ENCODE measurements at places on chromosomes 12 and 14.

- DNase-seq = no peak
These were observed 2.7 kb upstream of the CLEC6A start for GRCh38 chr12:8453021-8453513.

- peak; percentile 45 for DNase-seq
These were observed 877 bp downstream of the BAG5 start for GRCh38 chr14:103561381-103562178.

GRCh38 chr12:113214895-113215400 lies 6.3 kb upstream of the TPCN1 start:
- DNase-seq = peak; percentile 98

DNA sequence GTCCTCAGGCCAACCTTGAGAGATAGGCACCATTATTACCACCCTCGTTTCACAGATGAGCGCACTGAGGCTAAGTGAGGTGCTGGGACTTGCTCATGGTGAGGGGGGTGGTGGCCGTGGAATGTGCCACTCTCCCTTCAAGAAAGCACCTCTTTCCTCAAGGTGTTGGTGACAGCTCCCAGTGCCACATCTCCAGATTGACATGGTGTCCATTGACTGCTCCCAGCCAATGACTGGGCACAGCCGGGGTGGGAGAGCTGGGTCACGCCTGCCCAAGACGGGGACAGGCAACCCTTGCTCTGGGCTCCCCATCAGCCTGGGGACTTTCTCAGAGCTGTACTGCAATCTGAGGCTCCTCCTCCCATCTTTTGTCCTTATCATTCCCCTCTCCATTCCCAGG lies 21.0 kb upstream of the MYL2 start:
- no peak for DNase-seq

DNA sequence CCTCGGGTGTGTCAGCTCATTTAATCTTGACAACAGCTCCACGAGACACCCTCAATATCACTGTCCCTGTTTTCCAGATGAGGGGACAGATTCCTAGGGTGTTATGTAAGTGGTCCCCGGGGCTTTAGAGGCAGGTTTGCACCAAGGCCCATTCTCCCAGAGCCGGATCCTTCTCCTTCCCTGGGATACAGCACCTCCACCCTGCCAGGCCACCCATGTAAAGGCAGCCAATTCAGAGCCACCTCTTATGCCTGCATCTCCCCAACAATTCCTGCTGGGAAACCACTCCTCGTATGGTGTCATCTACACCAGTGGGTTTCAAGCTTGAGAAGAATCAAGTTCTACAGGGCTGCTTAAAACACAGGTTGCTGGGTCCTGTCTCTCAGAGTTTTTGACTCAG lies 4.1 kb upstream of the CYP46A1 start:
- DNase-seq = no peak

GRCh38 chr12:99043319-99043914 lies 398.3 kb downstream of the APAF1 start:
- DNase-seq = peak; percentile 51

DNA sequence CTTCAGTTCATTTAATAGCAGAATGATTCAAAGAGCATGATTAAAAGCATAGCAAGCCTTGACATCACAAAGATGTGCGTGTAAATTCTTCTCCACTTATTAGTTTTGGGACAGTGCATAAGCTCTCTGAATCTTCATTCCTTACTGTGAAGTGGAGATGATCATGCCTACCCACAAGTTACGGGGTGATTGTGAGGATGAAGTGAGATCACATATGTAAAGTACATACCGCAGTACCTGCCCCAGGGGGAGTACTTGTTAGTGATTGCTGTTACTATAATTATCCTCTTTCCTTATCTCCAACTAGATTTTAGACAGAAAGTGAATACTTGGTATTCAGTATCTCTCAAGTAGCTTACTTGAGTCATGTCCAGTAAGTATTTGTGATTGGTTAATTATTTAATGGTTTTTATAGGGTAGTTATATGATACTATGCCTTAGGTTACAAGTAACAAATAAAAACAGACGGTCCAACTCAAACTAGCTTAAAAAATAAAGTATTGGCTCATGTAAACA lies 6.0 kb downstream of the RAD9B start:
- no peak for DNase-seq

DNA sequence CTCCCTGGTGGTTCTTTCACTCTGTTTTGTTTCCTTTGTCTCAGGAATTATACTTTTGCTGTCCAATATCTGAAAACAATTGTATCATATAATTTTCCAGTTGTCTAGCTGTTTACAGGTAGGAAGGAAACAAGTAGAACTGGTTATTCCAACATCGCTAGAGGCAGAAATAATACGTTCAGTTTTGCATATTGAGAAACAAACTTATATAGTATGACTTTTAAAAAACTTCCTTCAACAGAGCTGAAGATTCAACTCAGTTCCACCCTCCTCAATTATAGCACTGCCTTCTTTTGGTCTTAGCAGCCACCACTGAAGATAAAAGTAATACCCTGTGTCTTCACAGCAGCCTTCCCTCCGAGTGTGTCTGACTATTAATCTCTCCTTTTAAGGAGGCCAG lies 214.3 kb downstream of the EFCAB11 start:
- no peak for DNase-seq

GRCh38 chr14:89207925-89208328 lies 209.1 kb downstream of the FOXN3 start:
- DNase-seq = no peak

DNA sequence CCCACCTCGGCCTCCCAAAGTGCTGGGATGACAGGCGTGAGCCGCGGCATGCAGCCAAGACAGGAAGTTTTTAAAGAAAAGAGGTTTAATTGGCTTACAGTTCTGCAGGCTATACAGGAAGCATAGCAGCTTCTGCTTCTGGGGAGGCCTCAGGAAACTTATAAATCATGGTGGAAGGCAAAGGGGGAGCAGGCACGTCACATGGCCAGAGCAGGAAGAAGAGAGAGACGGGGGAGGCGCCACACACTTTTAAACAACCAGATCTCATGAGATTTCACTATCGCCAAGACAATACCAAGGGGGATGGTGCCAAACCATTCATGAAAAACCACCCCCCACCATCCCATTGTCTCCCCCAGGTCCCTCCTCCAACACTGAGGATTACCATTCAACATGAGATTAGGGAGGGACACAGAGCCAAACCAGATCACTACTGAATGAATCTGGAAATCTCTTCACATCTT lies 14.1 kb downstream of the CCDC63 start:
- no peak for DNase-seq

DNA sequence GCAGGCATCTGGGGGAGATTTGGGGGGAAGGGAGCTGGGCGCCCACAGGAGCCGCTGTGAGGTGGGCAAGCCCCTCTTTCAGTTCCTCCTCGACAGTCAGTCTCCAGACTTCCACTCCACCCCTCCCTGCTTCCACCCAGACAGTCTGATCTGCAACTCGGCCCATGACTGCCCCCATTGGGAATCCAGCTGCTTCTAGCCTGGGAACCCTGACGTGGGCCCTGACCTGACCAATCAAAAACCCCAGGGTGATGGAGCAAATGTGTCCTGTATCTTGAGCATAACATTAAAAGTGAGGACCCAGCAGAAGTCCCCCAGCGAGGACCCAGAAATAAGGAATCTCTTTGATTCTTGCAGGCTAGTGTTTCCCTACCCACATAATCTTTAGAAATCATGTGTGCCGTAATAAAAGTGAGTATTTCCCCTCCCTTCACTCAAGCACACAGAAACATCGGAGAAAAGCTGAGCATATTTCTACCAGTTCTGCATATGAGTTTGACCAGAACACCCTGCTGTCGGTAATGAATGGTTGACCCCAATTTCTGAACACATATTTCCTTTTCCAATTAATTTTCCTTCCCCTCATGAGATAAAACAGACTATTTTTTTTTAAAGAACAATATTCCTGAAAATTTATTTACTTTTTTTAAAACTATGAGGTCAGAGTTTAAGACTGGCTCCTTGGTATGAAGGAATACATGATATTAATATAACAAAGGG lies 6.4 kb downstream of the SSH1 start:
- peak; percentile 94 for DNase-seq

DNA sequence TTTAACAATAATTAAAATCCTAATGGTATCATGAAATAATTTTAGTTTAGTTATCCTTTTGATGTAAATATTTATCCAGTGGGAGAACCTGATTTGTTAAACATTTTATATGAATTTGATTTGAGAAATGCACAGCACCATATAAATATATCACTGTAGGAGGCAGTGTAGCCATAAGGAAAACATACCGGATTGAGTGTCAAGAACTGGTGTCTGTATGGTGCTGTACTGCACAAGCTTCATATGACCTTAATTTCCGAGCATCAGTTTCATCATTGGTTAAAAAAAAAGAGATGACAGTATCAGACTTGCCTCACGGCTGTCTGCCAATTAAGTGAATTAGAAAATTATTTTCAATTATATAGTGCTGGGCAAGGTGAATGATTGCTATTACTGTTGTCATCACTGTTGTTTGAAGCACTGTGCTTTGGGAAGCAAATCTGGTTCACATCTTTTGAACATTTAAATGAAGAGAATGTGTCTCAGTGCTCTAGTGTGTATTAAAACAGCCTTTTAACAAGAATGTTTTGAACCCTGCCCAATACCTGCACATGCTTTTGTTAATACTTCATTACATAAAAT lies 72.1 kb downstream of the TMTC2 start:
- no peak for DNase-seq

DNA sequence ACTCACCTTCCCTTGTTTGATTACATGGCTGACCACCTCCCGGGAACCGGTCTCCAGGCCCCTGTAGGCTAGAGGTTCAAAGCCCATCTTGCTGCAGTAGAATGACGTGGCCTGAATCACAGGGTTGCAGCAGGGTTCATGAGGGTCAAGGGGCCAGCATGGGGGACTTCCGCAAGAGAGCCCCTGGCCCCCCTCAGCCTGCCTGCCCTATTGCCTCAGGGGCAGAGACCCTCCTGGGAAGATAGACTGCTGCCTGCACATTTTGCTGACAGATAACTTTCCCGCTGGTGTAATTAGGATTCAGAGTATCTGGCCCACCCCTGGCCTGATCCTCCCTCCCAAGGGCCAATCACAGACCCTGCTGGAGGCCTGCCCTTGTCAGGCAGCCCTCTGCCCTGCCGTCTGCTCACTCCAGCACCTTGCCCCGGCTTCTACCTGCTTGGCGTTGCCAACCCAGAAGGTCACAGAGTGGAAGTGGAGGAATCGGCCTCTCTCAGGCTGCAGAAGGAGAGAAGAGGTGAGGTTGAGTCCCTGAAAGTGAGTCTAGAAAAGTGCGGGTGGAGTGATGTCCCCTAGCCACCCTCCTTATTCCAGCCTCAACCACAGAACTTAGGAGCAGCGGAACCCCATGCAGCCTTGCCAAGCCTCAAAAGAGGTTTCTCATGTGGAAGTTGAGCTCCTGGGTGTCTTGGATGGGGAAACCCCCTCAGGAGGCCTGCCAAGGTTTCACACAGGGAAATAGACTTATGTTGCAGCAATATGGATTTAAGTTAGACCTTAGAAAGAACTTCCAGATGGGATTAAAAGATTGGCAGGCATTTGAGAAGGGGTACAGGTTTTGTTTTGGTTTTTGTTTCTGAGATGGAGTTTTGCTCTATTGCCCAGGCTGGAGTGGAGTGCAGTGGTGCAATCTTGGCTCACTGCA lies 1.1 kb downstream of the HPD start:
- no peak for DNase-seq

DNA sequence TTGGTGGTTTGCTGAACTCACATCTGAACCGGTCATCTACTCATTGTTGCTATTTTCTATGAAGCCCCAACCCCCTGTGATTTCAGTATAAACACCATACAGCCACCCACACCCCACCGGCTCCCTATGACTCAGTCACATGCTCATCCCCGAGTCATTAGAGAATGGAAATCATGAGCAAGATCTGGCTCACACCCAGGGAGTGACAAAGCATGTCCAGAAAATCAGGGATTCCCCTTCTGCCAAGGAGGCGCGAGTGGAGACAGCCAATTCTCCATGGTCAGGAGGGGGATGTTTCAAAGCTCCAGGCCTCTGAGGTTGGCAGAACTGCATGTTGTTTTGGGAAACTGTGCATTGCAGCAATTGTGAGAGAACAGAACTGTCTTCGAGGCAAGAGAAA lies 657.5 kb upstream of the TBX3 start:
- DNase-seq = peak; percentile 99

DNA sequence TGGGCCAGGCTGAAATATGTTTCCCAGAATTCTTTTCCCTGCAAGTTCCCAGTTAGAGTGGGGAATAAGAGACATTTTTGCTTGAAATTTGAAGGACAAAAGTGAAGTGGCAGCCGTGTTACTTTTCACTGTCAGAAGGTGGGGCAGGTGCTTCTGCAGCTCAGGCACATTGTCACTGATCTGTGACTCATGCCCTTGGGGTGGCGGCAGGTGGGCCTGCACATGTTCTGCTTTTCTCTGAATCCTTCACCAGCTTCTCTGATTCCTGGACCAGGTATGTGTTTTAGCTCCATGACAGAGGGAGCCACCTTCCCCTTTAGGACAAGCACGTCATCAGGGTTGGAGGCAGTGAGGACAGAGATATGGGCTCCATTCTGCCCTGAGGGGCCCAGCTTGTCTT lies 11.7 kb upstream of the KCNA5 start:
- no peak for DNase-seq

GRCh38 chr12:111150360-111150759 lies 218.5 kb downstream of the PHETA1 start:
- no peak for DNase-seq

GRCh38 chr14:36383767-36384431 lies 63.5 kb upstream of the MBIP start:
- DNase-seq = no peak

GRCh38 chr12:92055877-92056276 lies 89.8 kb downstream of the BTG1 start:
- no peak for DNase-seq

DNA sequence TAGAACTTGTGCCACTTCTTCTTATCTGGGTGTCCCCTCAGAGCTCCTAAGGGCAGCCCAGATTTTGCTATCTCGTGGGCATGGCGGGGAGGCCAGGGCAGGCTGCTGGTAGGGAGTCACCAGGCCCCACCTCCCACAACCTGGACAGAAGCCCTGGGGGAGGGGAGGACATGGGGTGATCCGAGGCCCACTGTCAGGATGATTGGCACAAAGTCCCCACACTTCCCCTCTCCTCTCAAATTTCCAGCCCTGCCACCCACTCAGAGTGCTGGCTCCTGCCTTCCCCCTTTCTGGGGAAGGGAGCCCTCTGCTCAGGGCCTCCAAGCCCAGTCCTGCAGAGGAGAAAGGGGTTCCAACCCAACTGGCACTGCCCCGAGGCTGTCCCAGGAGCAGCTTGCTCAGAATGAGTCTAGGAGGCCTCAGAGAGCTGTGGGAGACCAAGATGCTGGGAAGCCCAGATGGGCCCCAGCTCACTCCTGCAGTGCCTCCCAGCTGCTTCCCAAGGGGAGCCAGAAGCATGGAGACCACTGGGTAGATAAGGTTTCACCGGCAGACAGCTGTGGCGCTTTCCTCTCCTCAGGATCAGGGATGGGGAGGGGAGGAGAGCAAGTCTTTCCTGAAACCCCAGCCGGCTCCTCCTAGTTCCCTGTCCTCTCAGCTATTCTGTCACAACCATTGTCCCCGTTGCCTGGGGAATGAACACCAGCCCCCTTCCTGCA lies 82.8 kb downstream of the B4GALNT3 start:
- DNase-seq = no peak
